Fibroblast of upper back skin (primary cell): ENCODE measurements at places on chromosomes 4 and X.
A peak's percentile ranks its signal among the peaks of the same experiment; 100 is the strongest.

DNA sequence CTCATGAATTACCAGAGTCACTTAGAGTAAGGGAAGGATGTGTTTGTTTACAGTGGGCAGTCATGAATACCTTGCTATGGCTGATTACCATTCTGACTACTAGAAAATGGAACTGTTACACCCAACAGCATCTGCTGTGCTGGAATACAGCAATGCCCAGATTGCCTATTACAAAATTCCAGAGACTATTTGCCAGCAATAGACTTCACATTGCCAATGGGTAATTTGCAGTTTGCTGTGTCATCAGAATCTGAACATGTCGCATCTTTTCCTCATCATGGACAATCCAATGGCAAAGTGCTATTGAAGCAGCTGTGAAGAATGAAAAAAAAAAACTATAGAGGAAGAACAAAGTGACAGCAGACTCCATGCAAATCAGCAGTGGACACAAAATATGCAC lies 356.6 kb downstream of the CXXC4 start:
- DNase-seq, result no peak

DNA sequence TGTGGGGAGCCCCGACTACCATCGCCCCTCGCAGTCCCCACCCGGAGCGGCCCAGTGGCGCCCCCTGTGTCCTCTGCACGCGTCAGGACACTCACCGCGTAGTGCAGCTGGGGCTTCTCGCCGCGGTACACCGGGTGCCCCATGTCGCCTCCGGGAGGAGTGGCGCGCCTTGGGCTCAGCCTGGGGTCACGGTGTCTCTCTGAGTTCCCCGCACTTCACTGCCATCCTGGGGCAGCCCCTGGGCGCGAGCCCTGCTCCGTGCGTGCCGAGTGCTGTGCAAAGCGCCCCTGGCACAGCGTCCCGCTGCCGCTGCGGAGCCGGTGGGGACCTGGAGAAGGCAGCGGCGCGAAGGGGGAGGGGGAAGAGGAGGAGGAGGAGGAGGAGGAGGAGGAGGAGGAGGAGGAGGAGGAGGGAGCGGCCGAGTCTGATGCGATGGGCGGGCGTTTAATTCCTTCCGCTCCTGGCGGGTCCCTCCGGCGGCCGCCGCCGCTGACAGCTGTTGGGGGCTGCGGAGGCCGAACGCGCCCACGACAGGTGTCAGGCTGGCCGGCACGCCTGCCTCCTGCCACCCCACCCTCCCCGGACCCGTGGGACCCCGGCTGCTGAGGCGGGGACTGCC lies 134.3 kb downstream of the AMELX start:
- no peak for DNase-seq

DNA sequence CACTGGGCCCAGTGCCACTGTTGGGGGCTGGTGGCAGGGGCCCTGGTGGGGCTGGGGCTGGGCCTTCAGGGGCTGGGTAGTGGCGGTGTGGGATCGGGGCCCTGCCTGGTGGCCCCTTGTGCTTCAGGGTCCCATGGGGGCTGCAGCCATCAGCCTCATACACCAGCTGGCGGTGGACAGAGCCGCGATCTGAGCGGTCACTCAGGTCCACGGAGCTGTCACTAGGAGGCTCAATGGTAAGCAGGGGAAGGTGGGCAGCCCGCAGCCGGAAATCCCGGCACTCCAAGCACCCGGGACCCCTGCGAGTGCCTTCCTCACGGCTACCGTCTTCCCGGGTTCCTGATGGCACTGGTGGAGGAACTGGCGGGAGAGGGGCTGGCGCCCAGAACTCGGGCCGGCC lies 25.5 kb upstream of the KDM5C start:
- no peak for DNase-seq

- DNase-seq, result no peak
Measured at GRCh38 chr4:102781570-102781969, 20.8 kb upstream of the MANBA start.

- no peak for DNase-seq
Measured at GRCh38 chrX:131828482-131828881, 194.6 kb upstream of the STK26 start.

GRCh38 chr4:40954088-40954668 lies 204.4 kb downstream of the NSUN7 start:
- no peak for DNase-seq

DNA sequence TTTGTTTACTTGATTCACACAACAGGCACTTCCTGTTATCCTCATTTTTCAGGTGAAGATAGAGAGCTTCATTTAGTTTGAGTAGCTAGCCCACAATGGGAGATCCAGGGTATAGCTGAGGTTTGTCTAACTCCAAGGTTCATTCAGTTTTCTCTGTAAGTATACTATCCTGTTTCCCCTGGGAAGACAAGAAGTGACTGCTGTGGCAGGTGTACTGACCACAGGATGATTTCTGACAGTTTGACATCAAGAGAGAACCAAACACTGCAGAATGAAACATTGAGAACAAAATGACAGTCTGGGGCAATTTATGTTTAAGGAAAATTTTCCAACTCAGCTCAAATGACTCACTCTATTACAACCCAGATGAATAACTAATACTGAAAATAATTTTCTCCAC lies 958.0 kb downstream of the STPG2 start:
- DNase-seq, result no peak

- DNase-seq, result peak; percentile 78
Measured at GRCh38 chr4:128346054-128346716, 58.6 kb upstream of the PGRMC2 start.

- no peak for DNase-seq
Measured at GRCh38 chr4:168633064-168633463, 136.2 kb downstream of the PALLD start.

GRCh38 chrX:17472424-17472823 lies 97.4 kb downstream of the NHS start:
- no peak for DNase-seq

DNA sequence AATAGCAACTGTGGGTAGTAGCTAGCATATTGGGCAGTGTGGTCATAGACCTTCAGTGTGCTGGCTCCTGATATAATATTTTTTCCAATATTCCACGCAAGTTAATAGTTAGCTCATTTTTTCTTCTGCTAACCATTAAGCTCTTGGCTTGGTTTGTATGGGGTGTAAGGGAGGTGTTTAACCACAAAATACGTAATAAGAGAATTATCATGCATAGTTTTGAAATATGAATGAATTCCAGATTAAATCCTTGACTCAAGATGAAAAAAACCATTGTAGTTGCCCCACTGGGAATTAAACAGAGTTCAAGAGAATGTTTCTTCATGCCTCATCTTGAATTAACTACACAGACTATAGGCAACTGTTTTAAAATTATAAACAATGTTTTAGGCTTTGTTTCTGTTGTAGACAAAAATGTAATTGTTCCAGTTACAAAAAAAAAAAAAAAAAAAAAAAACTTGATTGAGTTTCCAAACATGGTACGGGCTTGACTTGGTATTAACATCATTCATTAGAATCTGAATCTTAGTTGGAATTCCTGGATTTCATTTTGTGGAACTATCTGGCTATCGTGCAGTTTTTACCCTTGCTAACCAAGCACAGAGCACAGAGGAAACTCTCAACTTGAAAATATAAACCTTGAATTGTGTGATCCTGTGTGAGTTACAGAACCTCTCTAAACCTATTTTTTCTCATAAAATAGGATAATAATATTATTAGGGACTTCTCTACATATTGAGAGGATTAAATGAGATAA lies 28.4 kb downstream of the CXCL1 start:
- DNase-seq, result peak; percentile 97

- DNase-seq, result peak; percentile 14
Measured at GRCh38 chr4:60726779-60727178, 473.3 kb upstream of the ADGRL3 start.

DNA sequence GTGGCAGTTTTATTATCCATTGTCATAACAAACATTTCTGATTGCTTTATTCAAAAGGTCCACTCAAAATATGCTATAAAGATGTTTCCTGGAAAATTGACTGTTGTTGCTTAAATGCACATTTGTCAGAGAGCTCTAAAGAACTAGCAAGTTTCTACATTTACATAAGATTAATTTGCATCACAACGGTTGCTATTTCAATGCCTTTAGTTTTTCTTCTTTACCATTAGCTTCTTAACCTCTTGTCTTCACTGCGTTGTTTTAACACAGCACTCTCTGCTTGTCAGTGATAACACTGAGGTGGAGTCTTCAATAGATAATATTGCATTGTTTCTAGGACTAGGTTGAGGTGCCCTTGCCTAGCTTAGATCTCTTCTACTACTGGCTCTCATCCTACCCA lies 76.7 kb upstream of the GALNT7 start:
- DNase-seq, result no peak

DNA sequence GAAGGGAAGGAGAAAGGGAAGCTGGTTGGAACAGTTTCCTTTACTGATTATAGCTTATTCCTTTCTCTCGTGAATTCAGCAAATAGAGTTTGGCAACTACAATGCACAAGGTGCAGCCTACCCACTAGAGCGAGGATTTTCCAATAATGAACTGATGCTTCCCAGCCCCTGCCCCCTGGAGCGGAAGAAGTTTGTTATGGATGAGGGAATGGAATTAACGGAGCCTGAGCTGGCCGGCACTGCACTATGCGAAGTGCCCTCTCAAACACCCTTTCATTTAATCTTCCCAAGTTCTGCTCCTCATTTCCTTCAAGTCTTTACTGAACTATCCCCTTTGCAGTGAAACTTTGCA lies 42.5 kb upstream of the CBR4 start:
- DNase-seq, result no peak

DNA sequence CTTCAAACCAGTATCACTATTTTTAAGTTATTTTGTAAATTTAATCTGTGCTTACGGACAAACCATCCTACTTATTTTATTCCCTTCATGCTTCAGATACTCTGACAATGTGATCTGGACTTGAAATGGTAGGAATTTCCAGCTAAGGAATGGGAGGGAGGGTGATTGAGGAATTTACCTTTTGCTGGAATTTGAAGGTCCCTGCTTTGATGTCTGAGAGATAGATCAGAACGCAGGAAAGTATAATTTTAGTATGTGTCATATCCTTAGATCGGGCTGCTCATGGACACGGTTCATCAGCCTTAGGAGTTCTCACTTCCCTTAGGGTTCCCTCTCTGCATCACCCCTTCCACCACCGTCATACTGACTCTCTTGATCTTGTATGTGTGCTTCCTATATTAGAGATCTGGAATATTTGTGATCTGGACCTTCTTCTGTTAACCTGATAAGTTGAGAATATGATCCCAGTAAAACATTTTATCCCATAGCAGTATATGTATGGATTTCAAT lies 16.8 kb downstream of the OCRL start:
- DNase-seq, result no peak

DNA sequence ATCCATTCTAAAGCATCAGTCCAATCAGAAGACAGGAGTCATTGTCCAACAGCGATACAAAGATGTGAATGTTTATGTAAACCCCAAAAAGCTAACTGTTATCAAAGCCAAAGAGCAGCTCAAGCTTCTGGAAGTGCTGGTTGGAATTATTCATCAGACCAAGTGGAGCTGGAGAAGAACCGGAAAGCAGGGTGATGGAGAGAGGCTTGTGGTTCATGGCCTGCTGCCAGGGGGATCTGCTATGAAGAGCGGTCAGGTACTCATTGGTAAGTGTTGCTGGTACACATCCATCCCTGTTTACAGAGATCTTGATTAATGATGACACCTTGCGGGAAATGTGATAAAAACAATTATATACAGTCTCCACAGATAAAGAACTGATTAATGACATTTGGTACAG lies 11.0 kb downstream of the INTU start:
- no peak for DNase-seq

GRCh38 chrX:3627594-3627993 lies 85.9 kb downstream of the PRKX start:
- no peak for DNase-seq

DNA sequence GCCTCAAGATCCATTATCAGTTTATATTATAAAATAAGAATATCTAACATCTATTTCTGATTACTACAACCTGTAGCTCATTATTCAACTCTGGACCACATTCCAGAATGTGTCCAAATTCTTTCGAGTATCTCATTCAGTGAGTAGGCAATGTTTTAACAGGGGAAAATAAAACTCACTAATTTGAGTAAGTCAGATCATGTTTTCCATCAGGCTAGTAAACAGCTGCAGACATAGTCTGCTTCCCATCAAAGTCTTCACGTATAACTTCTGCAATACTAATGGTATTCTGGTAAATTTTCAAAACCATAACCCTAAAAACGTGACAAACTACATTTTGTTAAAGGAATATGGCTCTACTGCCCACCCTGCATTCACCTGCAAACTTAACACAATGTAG lies 31.8 kb downstream of the TBCK start:
- no peak for DNase-seq

GRCh38 chrX:121245763-121246162 lies 198.4 kb downstream of the GLUD2 start:
- no peak for DNase-seq

GRCh38 chrX:71895607-71896006 lies 15.0 kb upstream of the NHSL2 start:
- no peak for DNase-seq

DNA sequence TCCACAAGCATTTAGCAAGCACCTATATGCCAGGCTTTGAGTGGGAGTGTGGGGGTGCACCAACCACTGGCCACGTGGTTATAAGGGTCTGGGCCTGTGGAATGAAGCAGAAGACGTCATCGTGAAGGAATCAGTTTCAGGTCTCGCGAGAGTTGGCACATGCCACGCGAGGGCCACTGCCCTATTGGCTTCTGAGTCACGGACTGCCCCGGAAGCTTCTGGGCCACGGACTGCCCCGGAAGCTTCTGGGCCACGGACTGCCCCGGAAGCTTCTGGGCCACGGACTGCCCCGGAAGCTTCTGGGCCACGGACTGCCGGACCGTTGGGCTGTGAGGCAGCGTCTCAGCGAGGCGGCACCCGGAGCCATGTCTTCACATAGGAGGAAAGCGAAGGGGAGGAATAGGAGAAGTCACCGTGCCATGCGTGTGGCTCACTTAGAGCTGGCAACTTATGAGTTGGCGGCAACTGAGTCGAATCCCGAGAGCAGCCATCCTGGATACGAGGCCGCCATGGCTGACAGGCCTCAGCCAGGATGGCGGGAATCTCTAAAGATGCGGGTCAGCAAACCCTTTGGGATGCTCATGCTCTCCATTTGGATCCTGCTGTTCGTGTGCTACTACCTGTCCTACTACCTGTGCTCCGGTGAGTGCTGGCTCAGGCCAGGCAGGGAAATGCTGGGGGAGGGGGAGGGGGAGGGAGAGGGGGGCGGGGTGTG lies at the start of gene FMR1NB:
TSS of gene FMR1NB (plus strand) at position 300 of the 715 bp plus-strand sequence. CDS start at position 366, 66 bp downstream.
- DNase-seq, result no peak

DNA sequence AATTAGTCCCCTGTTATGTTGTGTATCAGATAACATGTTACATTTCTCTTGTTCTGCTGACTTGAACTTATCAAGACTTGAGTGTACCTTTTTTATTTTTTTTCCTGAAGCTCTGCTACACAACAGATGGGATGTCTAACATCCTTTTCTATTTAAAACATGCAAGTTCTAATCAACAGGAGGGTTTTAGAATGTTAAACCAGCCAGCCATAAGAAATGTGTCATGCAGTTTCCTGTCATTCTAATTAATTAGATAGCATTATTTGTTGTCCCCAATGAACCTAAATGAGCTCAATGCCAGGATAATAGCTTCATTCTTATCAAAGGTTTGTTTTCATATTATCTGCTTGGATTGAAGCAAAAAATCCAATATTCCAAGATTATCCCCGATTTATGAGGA lies 958.2 kb downstream of the PCDH7 start:
- no peak for DNase-seq

GRCh38 chrX:43467608-43468234 lies 188.4 kb upstream of the MAOA start:
- DNase-seq, result no peak
